Ascending aorta (tissue), 2 donors: ENCODE measurements at places on chromosomes 7 and 10.
A peak's percentile ranks its signal among the peaks of the same experiment; 100 is the strongest.

DNA sequence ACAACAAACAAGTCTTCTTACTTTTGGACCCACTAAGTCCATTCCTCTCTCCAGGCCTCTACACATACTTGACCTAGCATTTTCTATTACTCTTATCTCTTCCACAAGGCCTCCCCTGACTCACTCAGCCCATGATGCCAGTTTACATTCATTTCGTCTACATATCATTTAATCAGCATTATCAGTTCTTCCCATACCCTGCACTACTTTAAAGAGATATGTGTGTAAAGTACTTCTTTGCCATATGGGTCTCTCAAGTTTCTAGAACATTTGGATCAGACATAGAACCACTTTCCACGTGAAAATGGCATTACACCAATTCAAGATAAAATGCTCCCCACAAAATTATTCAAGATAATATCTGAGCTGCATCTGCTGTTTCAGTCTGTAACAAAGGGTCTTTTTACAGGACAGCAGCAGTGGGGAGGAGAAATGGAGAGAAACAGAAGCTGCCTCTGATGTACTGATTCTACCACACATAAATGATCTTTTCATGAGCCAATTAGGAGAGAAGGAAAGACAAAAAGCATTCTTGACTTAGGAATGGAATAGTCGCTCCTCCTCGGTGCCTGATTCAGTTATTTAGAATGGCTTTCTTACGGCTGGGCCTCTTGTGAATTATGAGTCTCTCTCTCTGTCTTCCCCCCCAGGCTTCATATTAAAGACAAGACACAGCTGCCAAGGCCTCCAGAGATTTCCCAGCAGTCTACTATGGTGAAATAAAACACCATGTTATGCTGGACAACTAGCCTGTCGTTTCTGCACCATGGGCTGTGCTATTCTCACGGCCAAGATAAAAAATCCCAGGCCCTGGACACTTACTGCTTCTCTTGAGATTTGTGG is 46.9 kb upstream of the SEPTIN7 start:
- no peaks in the 10 kb centered on the region for H3K4me1 ChIP-seq
- no peak for DNase-seq
- no peak overlapping the region for H3K27ac ChIP-seq
- no peak overlapping the region for H3K4me3 ChIP-seq
- no peaks in the 10 kb centered on the region for H3K27me3 ChIP-seq

- no peak for DNase-seq
- no peaks in the 10 kb centered on the region for H3K27me3 ChIP-seq
- no peaks in the 10 kb centered on the region for H3K36me3 ChIP-seq
- H3K4me3 ChIP-seq, result no peak overlapping the region
- H3K4me1 ChIP-seq, result no peaks in the 10 kb centered on the region
- H3K27ac ChIP-seq, result no peak overlapping the region
These were observed 12.9 kb upstream of the DENND2A start for GRCh38 chr7:140653319-140654108.

DNA sequence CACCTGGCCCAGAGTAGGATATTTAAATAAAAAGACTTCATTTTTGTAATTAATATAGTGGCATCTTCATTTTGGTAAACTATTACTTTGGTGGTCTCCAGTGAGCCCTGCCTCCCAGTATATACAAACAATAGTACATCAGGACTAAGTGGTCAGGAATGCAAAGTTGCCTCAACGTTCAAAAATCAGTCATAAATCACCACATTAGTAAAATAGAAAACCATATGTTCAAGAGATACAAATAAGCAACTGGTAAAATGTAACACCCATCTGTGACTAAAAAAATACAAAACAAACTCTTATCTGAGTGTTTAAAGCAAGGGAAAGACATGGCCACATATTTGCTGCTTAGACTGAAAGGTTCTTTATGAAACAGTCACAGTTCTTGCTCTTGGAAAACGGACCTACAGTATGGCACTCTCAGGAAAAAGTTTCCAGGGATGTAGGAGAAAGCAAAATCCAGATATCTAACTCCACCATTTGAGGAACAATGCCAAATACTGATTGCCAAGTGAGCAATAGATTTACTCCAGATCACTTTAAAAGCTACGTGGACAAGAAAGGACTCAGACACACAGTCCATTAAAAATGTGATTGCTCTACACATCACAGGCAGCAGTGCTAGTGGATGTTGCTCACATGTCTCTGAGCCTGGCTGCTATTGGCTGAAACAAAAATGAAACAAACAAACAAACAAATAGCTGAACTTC is 15.1 kb upstream of the RHOBTB1 start:
- no peak for DNase-seq
- H3K27ac ChIP-seq, result no peak overlapping the region
- no peaks in the 10 kb centered on the region for H3K27me3 ChIP-seq
- no peaks in the 10 kb centered on the region for H3K36me3 ChIP-seq
- no peak overlapping the region for H3K4me3 ChIP-seq

DNA sequence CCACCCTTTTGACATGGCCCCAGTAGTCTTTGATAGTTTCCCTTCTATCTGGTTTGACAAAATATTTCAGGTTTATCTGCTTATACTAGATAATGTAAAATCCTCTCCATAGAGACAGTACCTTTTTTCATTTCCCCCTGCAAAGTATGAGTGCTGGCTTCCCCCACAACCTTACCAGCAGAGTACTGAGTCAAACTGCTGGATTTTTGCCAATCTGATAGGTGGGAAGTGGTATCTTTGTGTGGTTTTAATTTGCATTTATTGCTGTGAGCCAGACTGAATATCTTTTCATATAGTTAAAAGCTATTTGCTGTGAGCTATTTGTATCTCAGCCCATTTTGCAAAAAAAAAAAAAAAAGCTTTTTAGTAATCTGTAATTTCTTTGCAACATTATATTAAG is 32.1 kb upstream of the HECTD2 start:
- no peak for DNase-seq
- no peaks in the 10 kb centered on the region for H3K27me3 ChIP-seq
- H3K36me3 ChIP-seq, result no peaks in the 10 kb centered on the region

GRCh38 chr10:126250527-126251310 is 137.6 kb downstream of the ADAM12 start:
- no peaks in the 10 kb centered on the region for H3K36me3 ChIP-seq
- no peak overlapping the region for H3K4me3 ChIP-seq
- H3K27ac ChIP-seq, result no peak overlapping the region
- no peaks in the 10 kb centered on the region for H3K27me3 ChIP-seq

GRCh38 chr10:22229802-22230157 is 12.0 kb upstream of the EBLN1 start:
- H3K27ac ChIP-seq, result peak overlapping the region; percentile 80
- H3K4me1 ChIP-seq, result no peaks in the 10 kb centered on the region
- H3K36me3 ChIP-seq, result no peaks in the 10 kb centered on the region
- H3K4me3 ChIP-seq, result peak overlapping the region; percentile 63

- H3K27me3 ChIP-seq, result no peaks in the 10 kb centered on the region
- no peak for DNase-seq
- no peak overlapping the region for H3K4me3 ChIP-seq
- H3K27ac ChIP-seq, result no peak overlapping the region
- no peaks in the 10 kb centered on the region for H3K36me3 ChIP-seq
These were observed 36.5 kb downstream of the GHRHR start for GRCh38 chr7:31000161-31000693.

DNA sequence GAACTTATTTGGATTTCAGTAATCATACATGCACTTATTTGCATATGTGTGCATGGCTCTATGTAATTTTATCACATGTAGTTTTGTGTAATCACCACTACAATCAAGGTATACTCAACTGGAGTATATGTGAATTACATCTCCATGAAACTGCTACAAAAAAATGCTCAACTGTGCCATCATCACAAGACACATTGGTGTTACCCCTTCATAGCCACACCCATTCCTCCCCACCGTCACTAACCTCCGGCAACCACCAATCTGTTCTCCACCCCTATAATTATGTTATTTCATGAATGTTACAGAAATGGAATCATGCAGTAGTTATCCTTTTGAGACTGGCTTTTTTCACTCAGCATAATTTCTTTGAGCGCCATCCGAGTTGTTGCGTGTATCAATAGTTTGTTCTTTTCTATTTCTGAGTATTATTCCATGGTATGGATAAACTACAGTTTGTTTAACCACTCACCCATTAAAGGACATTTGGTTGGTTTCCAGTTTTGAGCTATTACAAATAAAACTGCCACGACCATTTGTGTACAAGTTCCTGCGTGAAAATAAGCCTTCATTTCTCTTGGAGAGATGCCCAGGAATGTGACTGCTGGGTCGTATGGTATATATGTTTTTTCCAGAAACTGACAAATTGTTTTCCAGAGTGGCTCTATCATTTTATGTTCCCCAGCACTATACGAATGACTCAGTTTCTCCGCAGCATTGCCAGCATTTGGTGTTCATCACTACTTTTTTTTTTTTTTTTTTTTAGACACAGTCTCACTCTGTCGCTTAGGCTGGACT is 11.3 kb upstream of the SMO start:
- H3K4me1 ChIP-seq, result no peaks in the 10 kb centered on the region
- H3K4me3 ChIP-seq, result no peak overlapping the region

GRCh38 chr7:84025332-84025927 is 169.2 kb downstream of the SEMA3A start:
- H3K36me3 ChIP-seq, result no peaks in the 10 kb centered on the region
- no peak overlapping the region for H3K27ac ChIP-seq
- no peak for DNase-seq
- H3K4me3 ChIP-seq, result no peak overlapping the region
- H3K4me1 ChIP-seq, result no peaks in the 10 kb centered on the region

- no peak overlapping the region for H3K27ac ChIP-seq
- no peaks in the 10 kb centered on the region for H3K4me1 ChIP-seq
- H3K36me3 ChIP-seq, result no peaks in the 10 kb centered on the region
- no peaks in the 10 kb centered on the region for H3K27me3 ChIP-seq
- no peak for DNase-seq
These were observed 25.0 kb upstream of the LOXL4 start for GRCh38 chr10:98292971-98293370.

- H3K4me1 ChIP-seq, result no peaks in the 10 kb centered on the region
- H3K27me3 ChIP-seq, result no peaks in the 10 kb centered on the region
- no peak for DNase-seq
- no peak overlapping the region for H3K27ac ChIP-seq
- no peak overlapping the region for H3K4me3 ChIP-seq
These were observed 51.3 kb upstream of the FOXP2 start for GRCh38 chr7:114363292-114363691.

- H3K36me3 ChIP-seq, result no peaks in the 10 kb centered on the region
- no peak overlapping the region for H3K4me3 ChIP-seq
These were observed 30.7 kb downstream of the ST8SIA6 start for GRCh38 chr10:17423632-17424186.

GRCh38 chr10:30918651-30919050 is 113.0 kb downstream of the ZNF438 start:
- no peak overlapping the region for H3K27ac ChIP-seq
- H3K27me3 ChIP-seq, result no peaks in the 10 kb centered on the region
- DNase-seq, result no peak
- no peaks in the 10 kb centered on the region for H3K4me1 ChIP-seq
- peaks cover 7% of the 10 kb centered on the region for H3K36me3 ChIP-seq
- H3K4me3 ChIP-seq, result no peak overlapping the region

GRCh38 chr7:34087892-34088891 is 182.9 kb downstream of the BMPER start:
- no peaks in the 10 kb centered on the region for H3K36me3 ChIP-seq
- no peaks in the 10 kb centered on the region for H3K4me1 ChIP-seq
- no peak overlapping the region for H3K27ac ChIP-seq
- H3K27me3 ChIP-seq, result no peaks in the 10 kb centered on the region
